Right renal cortex interstitium (tissue), 3 donors: ENCODE measurements at places on chromosomes 13 and 19. TPM values are rescaled to one million over a fixed set of nuclear protein-coding genes. Genes with fewer than 3 reads are reported as not detected.
A peak's percentile ranks its signal among the peaks of the same experiment; 100 is the strongest.

- DNase-seq, result no peak
Observed at GRCh38 chr19:34193439-34193838, 21.1 kb downstream of the LSM14A start.

DNA sequence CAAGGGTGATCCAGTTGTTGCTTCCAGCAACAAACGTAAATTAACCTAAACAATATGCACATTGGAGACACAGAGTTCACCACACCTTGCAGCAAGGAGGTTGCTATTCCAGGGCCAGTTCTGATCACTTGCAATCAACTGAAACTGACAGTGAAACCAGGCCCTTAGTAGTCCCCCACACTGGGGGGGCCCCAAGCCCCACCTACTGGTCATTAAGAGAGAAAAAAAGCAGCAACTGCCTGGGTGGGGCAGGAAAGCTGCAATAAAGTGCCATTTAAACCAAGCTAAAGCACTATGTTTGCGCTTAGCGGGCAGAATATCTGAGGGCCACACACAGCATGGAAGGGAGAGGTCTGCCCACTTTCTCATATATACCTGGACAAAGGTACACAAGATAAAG lies 51.5 kb downstream of the ATP7B start:
- DNase-seq, result no peak

The ZNF317 gene
- polyA plus RNA-seq, result 38.8 TPM

DNA sequence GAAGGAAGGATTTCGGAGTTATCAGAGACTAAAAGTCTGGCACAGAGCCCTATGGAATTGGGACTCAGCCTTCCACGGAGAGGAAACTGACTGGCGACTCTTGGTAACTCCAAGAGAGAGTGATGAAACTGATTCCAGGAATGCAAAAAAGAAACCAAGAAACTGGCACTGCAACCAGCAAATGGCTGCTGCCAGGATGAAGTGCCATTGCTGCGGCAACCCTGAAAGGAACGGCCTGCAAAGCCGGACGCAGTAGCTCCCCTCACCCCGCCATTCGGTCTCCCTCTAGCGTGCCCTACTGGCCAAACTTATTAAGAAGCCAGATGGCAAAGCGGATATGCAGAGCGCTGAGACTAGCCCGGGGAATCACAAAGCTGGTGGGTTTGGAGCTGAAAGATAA lies 236.0 kb downstream of the PCDH9 start:
- DNase-seq, result peak; percentile 42

GRCh38 chr19:39631178-39631577 lies 24.5 kb upstream of the LGALS16 start:
- DNase-seq, result no peak

The SPTBN4 gene
- polyA plus RNA-seq, result 1.4 TPM

- DNase-seq, result no peak
Observed at GRCh38 chr19:5553892-5554291, 13.9 kb downstream of the TINCR start.

The C19orf73 gene
- 0.39 TPM for polyA plus RNA-seq

GRCh38 chr19:2724148-2724557 lies 3.0 kb upstream of the DIRAS1 start:
- DNase-seq, result no peak

GRCh38 chr19:10118960-10119359 lies 739 bp downstream of the EIF3G start:
- no peak for DNase-seq

GRCh38 chr19:11142528-11143171 lies 12.9 kb downstream of the SPC24 start:
- DNase-seq, result peak; percentile 70

GRCh38 chr13:79658333-79658975 lies 177.5 kb downstream of the NDFIP2 start:
- DNase-seq, result no peak

The BSPH1 gene
- not detected for polyA plus RNA-seq

DNA sequence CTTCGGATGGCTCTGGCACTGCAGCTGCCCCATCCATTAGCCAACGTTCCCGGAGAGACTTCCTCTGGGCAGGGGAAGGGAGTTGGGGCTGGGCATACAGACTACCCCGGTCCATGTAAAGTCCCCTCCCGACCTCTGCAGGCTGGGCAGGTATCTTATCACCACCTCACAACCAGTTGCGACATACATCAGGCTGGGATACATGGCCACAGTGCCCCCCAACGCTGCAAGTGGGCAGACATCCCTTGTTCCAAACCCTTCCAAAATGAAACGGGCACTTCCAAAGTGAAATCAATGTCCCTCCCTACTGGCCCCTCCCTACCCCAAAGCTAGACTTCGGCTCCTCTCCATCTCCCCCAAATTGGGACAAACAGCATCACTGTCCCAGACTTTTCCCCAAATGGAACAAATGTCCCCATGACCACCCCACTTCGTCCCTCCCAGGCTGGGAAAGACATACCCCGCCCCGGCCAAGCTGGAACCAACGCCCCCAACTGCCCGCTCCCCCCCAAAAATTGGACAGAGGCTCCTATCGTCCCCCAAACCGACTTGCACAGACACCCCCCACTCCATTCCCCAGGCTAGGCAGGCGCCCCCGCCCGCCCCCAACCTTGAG lies 5.0 kb downstream of the PALM3 start:
- DNase-seq, result no peak

The CLEC4M gene
- 4.2 TPM for polyA plus RNA-seq

- DNase-seq, result peak; percentile 18
Observed at GRCh38 chr13:94825507-94825906, 113.2 kb upstream of the SOX21 start.

The CXCL17 gene
- polyA plus RNA-seq, result 0.23 TPM

The GNA15 gene
- 1.00 TPM for polyA plus RNA-seq
